Activated CD4-positive, alpha-beta T cell treated with anti-CD3 and anti-CD28 coated beads for 36 hours (primary cell): ENCODE measurements at places on chromosomes 6 and 20.
A peak's percentile ranks its signal among the peaks of the same experiment; 100 is the strongest.

DNA sequence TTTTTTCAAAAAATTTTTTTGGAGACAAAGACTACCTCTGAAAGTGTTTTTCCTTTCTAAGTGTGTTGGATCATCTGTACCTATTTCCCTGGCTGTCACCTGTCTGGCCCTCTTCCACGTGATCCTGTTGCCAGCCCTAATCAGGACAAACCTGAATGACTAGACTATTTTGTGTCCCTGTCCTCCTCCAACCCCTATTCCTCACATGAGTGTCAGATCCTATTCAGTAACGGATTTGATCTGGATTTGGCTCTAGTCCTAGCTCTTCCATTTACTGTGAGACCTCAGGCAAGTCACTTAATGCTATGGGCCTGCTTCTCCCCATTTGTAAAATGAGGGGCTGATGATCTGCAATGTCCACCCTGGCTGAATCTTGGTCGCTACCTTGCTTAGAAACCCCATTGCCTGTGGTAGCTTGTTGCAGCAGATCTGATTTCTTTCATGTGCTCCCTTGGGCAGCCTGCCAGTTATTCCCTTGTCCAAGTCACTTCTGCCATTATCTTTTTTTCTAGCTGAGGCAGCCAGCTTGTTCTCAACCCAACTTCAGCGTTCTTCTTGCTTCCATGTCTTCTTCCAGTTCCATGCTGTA is 4.8 kb downstream of the PHF20 start:
- H3K27me3 ChIP-seq, result no peaks in the 10 kb centered on the region
- H3K4me3 ChIP-seq, result no peak overlapping the region
- no peak for DNase-seq

GRCh38 chr6:29681811-29682210 is 859 bp upstream of the ZFP57 start:
- H3K4me3 ChIP-seq, result no peak overlapping the region
- no peak overlapping the region for H3K27ac ChIP-seq
- H3K36me3 ChIP-seq, result no peaks in the 10 kb centered on the region

- no peaks in the 10 kb centered on the region for H3K36me3 ChIP-seq
- no peak for DNase-seq
- H3K27ac ChIP-seq, result no peak overlapping the region
- peaks cover 15% of the 10 kb centered on the region for H3K4me1 ChIP-seq
- no peaks in the 10 kb centered on the region for H3K27me3 ChIP-seq
Observed at GRCh38 chr6:83883240-83883639, 23.8 kb downstream of the CYB5R4 start.

DNA sequence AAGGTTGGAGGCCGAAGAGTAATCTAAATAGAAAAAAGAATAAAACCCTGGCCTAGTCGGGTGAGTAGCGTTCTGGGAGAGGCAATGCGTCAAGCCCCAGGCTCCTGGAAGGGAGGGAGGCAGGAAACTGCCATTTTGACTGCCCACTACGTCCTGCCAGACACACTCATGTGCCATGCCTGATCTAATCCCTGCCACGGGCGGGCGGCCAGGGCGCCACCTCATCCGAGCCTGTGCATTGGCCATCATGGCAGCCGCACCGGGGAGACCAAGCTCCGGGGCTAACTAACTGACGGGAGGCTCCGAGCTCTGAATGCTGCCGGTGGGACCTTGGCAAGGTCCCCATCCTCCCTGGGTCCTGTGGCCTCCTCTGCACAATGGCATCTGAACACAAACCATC is 68.8 kb downstream of the INSM1 start:
- no peak for DNase-seq
- H3K27me3 ChIP-seq, result no peaks in the 10 kb centered on the region
- H3K4me3 ChIP-seq, result no peak overlapping the region
- peaks cover 11% of the 10 kb centered on the region for H3K36me3 ChIP-seq
- no peak overlapping the region for H3K27ac ChIP-seq

- H3K27me3 ChIP-seq, result peaks cover 49% of the 10 kb centered on the region
- no peaks in the 10 kb centered on the region for H3K36me3 ChIP-seq
- H3K4me3 ChIP-seq, result peak within 1 kb of the TSS; percentile 44
- peak; percentile 39 for DNase-seq
Observed at GRCh38 chr6:106974336-106974998, at the start of gene CD24. Gene CD24 (minus strand): TSS chr6:106974729. CDS start chr6:106974646, 83 bp downstream.

GRCh38 chr6:36099869-36100483 is 30.3 kb upstream of the MAPK13 start:
- H3K36me3 ChIP-seq, result peaks cover 17% of the 10 kb centered on the region
- peaks cover 40% of the 10 kb centered on the region for H3K4me1 ChIP-seq
- peak; percentile 46 for DNase-seq
- H3K27ac ChIP-seq, result peak overlapping the region; percentile 67
- H3K4me3 ChIP-seq, result no peak overlapping the region

GRCh38 chr20:63942969-63943807 is 13.0 kb downstream of the UCKL1 start:
- H3K27ac ChIP-seq, result no peak overlapping the region
- DNase-seq, result no peak
- H3K36me3 ChIP-seq, result peaks cover 19% of the 10 kb centered on the region

DNA sequence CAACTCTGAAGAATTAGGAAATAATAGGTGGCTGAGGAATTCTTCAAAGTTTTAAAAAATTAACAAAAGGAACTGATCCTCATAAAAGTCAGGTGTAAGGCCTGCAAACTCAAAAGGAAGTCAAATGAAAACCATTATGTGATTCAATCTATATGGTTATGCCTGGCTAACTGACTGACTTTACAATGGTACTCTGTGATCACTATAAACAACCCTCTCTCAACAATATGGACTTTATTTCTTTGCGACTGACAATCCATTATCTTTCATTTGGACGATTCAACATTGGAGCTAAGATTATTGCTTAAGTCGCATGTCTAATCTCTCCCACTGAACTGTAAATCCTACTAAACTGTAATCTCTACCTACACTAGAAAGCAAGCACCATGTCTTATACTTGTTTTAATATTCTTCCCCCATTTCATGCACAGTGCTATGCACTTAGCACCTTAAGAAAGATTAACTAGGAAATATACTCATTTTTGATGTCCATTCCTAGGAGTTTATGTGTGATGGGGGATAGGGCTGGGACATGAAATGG is 1.4 kb downstream of the STK38 start:
- H3K36me3 ChIP-seq, result peaks cover 12% of the 10 kb centered on the region
- DNase-seq, result no peak
- H3K4me1 ChIP-seq, result peaks cover 48% of the 10 kb centered on the region
- no peaks in the 10 kb centered on the region for H3K27me3 ChIP-seq
- peak overlapping the region; percentile 97 for H3K27ac ChIP-seq
- H3K4me3 ChIP-seq, result peak overlapping the region; percentile 94

GRCh38 chr20:49938173-49939163 is 2.3 kb downstream of the RNF114 start:
- DNase-seq, result no peak
- no peaks in the 10 kb centered on the region for H3K27me3 ChIP-seq
- H3K36me3 ChIP-seq, result peaks cover 31% of the 10 kb centered on the region
- peak overlapping the region; percentile 85 for H3K4me3 ChIP-seq

- peaks cover 10% of the 10 kb centered on the region for H3K4me1 ChIP-seq
- H3K27me3 ChIP-seq, result no peaks in the 10 kb centered on the region
- no peak overlapping the region for H3K27ac ChIP-seq
- no peak for DNase-seq
Observed at GRCh38 chr6:90574610-90575009, 12.3 kb downstream of the MAP3K7 start.

DNA sequence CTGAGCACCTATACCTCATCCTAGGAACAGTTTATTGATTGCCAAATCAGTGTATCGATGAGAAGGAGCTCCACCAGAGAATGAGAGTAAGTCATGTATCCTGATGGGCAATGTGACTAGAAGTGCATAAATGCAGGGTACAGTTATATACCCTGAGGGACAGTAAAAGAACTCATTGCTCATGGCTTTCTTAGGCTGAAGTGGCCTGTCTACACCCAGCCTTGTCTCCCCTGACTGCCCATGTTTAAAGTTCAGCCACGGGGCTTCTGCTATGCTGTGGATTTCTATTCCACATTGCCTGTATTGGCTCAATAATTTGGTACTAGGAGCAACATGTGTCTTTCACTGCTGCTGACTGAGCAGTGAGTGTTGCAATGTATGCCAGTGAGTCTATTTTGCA is 400.4 kb upstream of the IMPG1 start:
- no peaks in the 10 kb centered on the region for H3K4me1 ChIP-seq
- H3K4me3 ChIP-seq, result no peak overlapping the region
- H3K36me3 ChIP-seq, result no peaks in the 10 kb centered on the region
- no peaks in the 10 kb centered on the region for H3K27me3 ChIP-seq
- no peak for DNase-seq
- no peak overlapping the region for H3K27ac ChIP-seq

DNA sequence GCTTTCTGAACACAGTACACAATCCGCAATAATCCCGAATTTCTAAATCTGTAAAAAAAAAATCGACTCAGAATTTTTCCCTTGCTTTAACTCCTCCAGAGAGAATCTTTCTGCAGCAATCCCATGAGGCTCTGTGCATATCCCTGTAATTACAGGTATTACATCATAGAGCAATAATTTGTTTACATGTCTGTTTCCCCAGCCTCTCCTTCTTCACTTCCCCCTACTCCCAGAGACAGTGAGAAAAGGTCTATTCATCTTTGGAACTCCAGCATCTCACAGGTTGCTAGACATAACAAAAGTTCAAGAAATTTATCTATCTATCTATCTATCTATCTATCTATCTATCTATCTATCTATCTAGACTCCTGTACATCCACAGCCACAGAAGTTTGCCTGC is 26.0 kb downstream of the KLHL31 start:
- no peak overlapping the region for H3K4me3 ChIP-seq
- H3K4me1 ChIP-seq, result no peaks in the 10 kb centered on the region
- H3K36me3 ChIP-seq, result no peaks in the 10 kb centered on the region
- no peak overlapping the region for H3K27ac ChIP-seq
